Kidney (tissue), 22 donors: ENCODE measurements at places on chromosomes 1 and 21. TPM values are rescaled to one million over a fixed set of nuclear protein-coding genes. Genes with fewer than 3 reads are reported as not detected.
A peak's percentile ranks its signal among the peaks of the same experiment; 100 is the strongest.

DNA sequence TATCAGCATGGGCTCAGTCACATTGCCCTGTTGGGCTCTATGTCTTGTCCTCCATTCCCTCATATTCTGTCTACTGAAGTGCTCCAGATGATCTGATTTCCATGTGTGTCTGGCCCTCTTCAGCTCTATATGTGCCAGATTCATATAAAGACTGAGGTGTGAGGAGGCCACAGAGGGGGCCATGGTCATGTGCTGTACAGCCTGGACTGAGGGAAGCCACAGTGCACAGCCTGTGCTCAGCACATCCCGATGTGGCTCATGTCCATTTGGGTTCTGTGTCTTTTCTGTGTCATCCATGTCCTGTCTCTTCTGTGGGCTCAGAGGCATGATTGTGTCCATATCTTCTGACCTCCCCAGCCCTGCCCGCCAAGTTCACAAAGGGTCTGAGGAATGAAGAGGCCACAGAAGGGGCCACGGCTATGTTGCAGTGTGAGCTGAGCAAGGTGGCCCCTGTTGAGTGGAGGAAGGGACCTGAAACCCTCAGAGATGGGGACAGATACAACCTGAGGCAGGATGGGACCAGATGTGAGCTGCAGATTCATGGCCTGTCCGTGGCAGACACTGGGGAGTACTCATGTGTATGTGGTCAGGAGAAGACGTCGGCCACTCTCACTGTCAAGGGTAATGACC lies 97.0 kb downstream of the OBSCN start:
- DNase-seq, result peak; percentile 23

GRCh38 chr1:65399003-65399402 lies 21.5 kb upstream of the LEPR start:
- no peak for DNase-seq

- DNase-seq, result no peak
Observed at GRCh38 chr1:158056498-158056897, 63.1 kb downstream of the KIRREL1 start.

ATP1A4 gene
- polyA plus RNA-seq, result not detected

DNA sequence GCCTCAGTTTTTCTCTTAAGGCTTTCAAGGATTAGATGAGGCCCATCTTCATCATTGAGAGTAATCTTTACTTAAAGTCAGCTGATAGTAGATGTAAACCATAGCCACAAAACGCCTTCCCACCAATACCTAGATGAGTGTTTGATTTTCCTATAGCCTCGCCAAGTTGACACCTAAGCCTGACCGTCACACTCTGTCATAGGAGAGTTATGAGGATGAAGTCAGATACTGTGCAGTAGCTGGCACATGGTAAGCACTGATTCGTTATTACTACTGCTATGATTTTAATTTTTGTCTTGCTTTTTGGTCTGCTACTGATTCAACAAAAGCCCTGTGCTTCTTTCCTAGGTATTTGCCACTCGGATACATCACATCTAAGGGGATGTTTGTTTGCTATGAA lies 395.5 kb downstream of the RPS6KC1 start:
- DNase-seq, result no peak

GRCh38 chr21:46634427-46634826 lies 1.0 kb upstream of the PRMT2 start:
- DNase-seq, result no peak

- DNase-seq, result no peak
Observed at GRCh38 chr1:168907786-168908348, 178.9 kb upstream of the DPT start.

DNA sequence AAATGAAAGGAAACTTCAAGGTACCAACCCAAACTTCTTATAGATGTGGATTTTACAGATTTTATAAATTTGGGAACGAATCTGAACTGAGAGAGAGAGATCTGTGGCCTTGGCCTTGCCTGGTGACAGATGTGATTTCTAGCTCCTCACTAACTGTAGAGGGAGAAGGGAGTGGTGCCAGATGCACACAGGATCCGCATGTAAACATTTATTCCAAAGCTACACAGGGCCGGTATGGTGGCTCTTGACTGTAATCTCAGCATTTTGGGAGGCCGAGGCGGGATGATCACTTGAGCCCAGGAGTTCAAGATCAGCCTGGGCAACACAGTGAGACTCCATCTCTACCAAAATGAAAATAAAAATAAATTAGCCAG lies 77.1 kb downstream of the PGBD5 start:
- no peak for DNase-seq
